ENCODE measurements at places on chromosomes 1 and 21.

DNA sequence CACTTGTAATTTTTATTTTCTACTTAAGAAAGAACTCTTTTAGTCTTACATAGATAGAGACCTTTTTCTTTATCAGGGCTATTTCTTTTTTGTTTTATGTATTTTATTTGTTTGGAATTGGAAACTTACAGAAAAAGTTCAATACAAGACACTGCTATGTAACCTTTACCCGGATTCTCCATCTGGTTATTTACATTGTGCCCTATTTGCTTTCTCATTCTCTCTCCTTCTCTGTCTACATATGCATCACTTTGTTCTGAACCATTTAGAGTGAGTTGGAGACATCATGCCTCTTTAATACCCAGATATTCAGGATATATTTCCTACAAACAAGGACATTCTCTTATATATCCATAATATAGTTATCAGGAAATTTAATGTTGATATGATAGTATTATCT lies 18.3 kb downstream of the AXDND1 start:
- DNase-seq = no peak

DNA sequence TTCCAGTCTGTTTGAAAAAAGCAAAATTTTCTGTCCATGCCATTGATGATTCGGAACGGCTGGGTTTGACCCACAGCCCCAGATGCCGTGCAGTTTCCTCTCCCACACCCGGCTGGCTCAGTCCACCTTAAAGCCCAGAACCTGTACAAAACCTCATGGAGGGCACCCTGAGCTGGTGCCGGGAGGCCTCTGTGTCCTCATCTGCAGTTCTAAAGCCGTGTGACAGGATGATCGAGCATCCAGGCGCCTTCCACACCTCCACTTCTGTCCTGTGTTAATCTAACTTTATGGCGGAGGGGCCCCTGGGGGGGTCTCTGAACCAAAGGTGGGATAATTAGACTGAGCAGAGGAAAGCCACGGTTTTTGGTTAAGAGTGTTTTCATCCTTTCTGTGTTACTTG lies 49.6 kb downstream of the SLC37A1 start:
- no peak for DNase-seq

DNA sequence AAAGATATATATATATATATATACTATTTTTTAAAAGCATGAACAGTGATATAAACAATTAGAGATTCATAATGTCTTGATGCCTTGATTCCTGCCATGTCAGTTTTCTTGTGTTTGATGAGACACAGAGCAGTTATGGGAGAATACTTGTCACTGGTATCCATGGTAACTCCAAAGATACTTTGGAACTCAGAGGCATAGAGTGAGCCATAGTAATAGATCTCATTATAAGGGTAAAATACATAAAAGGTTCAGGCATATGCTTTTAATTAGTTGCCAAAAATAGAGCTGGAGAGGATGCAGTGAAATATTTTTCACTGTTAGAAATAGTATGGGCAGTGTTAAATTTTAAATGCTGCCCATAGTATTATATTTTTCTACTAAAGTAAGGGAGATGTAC lies 134.1 kb downstream of the SYT14 start:
- no peak for DNase-seq

DNA sequence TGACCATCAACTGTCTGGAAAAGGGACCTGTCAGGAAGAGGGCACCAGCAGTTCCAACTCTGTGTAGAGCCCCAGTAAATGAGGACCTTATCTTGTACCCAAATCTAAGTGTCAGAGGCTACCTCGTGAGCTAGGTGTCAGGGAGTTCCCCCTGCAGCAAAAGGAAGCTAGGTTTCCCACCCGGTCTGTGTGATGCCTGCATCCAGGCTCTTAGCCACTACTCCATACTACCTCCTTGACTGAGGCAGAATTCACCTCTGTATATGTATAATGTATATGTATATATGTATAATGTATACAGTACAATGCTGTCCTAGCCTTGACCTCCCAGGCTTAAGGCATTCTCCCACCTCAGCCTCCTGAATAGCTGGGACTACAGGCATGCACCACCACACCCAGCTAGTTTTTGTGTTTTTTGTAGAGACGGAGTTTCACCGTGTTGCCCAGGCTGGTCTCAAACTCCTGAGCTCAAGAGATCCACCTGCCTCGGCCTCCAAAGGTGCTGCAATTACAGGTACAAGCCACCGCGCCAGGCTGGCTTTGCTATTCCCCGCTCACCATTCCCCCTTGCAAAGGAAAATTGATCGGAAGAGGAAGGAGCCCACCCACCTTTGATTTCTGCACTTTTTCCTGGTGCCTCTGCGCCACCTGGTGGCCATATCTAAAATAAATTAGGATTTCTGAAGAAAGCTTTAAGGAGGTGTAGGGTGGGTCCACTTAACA lies 15.7 kb upstream of the LUZP1 start:
- DNase-seq = peak; percentile 59

DNA sequence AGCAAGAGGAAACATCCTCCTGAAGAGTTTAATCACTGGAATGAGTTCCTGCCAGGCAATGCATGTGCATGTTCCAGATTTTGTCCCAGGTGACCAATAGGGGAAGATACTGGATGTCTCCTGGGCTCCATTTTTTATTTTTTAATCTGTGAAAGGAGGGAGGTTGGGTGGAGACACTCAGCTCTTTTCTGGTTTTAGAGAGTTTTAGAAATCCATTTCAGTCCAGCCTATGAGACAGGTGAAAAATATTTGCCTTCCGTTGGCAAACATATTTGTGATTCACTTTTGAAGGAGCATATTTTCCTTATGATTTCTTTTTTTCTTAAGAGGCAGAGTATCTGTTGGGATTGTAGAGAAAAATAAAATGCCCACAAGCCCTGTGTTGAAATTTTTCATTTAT lies 70.7 kb downstream of the ABCA4 start:
- no peak for DNase-seq

DNA sequence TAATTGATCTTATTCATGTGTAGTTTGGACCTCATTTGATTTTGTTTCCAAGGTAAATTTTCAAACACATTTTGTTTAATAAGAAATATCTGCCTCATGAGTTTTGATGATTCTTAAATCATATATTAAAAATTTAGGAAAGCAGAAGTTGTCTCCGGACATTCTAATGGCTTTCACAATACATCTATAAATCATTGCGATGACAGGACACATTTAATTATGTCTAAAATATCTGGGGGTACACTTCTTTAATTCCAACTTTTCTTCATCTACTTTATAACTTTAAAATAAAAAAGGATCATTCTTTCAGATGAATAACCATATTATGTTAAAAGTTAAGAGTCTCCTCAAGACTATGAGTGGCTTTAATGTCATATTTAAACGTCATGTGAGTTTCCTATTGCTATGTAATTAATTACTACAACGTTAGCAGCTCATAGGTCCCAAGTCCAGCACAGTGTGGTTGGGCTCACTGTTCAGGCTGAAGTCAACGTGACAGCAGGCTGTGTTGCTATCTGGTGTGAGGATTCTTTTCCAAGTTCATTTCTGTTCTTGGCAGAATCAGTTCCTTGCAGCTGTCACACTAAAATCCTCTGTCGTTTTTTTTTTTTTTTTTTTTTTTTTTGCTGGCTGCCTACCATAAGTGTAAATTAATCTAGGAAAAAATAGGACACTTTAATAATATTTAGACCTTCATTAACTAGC lies 893.5 kb downstream of the LTN1 start:
- no peak for DNase-seq

DNA sequence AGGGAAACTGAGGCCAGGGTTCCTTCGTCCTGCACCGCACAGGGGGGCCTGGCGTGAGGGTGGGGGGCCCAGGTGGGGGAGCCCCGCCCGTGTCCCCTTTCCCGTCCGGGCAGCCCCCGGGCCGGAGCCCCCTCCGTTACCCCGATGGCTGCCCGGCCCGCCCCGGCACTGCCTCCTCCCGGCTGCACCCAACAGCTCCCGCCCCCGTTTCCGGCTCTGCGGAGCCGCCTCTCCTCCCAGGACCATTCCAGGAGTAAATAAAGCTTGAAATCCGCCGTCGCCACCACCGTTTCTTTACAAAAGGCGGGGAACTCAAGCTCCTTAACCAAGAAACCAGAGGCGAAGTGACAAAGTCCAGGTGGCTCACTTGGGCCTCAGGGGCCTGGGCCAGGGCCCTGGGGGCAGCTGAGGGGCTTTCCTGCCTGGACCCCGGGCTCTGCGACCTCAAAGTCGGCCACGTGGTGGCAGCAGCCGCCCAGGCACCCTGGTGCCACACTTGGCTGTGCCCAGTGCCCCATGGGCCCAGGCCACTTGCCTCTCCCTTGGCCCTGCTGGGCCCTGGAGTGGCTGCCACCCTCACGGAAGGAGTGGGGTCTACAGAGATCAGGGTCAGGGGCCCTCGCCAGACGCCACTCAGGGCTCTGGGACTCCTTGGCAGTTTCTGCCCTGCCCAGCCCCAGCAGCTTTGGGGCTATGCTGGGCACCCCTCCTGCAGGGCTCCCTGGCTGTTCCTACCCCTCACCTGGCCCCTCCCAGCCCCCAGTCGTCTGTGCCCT lies 514 bp upstream of the FAAP20 start:
- DNase-seq = peak; percentile 87

DNA sequence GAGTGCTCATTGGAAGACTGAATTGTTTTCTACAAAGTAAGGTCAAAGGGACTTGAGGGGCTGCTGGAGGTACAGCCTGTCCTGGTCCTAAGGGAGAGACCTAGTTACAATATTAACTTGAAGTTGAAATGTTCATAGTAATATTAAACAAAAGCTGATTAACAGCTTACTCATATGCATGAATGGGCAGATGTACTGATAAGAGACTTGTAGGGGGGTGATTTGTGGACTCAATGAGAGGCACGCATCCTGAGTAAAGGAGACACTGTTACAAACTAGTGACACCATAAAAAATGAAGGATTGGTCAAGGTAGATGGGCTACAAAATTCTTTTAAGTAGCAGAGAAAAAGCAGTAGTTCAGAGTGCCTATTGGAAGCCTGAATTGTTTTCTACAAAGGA lies 2.7 kb downstream of the HSD11B1 start:
- DNase-seq = no peak

- DNase-seq = no peak
Measured at GRCh38 chr1:18957532-18958300, 1.2 kb upstream of the IFFO2 start.

DNA sequence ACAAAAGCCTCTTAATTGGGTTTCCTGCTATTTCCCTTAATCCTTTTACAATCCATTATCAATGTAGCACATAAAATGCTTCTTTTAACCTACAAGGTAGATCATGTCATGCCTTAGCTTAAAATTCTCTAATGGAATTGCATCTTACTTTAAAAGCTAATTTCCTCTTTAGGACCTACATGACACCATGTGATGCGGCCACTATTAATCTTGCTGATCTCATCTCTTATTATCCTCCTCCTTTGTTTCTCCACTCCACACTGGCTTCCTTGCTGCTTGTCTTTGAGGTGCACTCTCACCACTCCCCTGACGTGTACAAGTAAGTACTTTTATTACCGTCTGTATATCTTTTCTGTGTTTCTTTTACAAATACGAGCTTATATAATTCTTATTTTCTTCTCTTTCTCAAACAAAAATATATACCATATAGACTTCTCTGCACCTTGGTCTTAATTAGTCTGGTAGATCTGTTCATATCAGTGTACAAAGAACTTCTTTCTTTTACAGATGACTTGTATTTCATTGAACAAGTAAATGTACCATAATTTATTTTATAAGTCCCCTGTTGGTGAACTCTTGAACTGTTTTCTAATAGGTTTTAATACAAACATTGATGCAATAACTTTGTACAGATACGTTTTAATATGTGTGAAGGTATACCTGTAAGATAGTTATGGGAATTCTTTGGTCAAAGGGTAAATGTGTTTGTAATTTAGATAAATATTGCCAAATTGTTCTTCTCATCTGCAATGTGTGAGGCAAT lies 28.2 kb downstream of the GPR88 start:
- no peak for DNase-seq

GRCh38 chr1:39652105-39652504 lies 12.7 kb upstream of the HEYL start:
- DNase-seq = no peak

GRCh38 chr1:64523413-64524337 lies 53.7 kb downstream of the CACHD1 start:
- DNase-seq = no peak

DNA sequence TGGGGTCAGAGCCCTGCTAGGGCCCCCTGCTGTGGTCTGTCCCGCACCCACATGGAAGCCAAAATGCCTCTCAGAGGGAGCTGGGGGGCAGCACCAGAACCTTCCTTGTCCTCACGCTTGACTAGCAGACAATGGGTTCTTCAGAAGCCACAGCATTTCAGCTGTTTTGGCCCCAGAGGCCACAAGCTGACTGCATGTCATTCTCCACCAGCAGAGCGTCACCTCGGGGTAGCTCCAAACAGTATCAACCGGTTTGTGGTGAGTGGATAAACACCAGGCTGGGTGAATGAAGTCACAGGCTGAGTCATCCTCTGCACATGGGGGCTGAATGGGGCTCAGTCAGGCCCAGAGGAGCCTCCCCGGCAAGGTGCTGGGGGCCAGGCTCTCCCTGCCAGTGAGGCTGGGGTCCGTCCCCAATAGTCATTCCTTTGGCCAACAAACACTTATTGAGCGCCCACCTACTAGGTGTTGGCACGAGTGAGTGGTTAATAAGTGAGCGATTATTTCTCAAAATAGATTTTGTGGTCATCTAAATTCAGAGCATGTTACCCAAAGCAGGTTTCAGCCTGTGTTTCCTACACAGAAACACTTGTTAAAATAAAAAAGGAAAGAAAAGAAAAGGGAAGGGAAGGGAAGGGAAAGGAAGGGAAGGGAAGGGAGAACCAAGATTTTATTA lies 9.1 kb downstream of the OLIG1 start:
- DNase-seq = peak; percentile 94

GRCh38 chr1:60228041-60228491 lies 154.5 kb upstream of the C1orf87 start:
- DNase-seq = no peak

GRCh38 chr1:17930635-17931034 lies 175.5 kb downstream of the ACTL8 start:
- DNase-seq = no peak

DNA sequence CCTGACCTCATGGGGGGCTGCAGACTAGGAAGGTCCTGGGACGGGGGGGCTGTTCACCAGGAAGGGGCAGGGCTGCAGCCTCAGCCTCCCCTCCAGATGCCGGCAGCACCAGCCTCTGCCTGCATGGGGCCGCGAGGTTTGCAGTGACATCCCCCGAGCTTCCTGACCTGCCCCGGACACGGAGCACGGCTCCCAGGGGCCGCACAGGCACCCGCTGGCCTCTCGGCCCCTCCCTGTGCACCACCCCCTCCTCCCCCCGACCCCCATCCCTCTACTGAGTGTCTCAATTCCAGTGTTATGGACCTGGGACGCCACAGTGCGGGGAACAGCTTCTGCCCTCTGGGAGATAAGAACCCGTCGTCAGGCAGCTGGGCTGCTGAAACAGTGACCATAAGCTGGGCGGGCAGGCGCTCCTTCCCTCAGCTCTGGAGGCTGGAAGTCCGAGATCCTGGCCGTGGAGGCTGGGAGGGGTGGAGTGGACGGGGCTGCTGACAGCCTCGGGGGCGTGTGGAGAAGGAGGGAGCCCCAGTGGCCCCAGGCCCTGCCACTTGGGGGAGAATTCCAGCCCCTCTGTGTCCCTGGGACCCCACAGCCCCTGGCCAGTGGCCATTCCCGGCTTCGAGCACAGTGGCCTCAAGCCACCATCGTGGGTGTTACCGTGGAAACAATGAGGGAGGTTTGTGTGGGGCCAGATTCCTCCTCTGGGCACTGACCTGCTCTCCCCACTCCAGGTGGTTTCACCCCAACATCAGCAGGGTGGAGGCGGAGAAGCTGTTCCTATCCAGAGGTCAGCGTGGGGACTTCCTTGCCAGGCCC lies 11.6 kb downstream of the RNF223 start:
- DNase-seq = no peak

GRCh38 chr1:59805554-59805953 lies 9.2 kb upstream of the HOOK1 start:
- DNase-seq = no peak

GRCh38 chr1:208289716-208290115 lies 45.5 kb upstream of the PLXNA2 start:
- DNase-seq = no peak

GRCh38 chr1:245645894-245646293 lies 491.1 kb downstream of the KIF26B start:
- no peak for DNase-seq
